ENCODE measurements at places on chromosomes 2 and 18.

DNA sequence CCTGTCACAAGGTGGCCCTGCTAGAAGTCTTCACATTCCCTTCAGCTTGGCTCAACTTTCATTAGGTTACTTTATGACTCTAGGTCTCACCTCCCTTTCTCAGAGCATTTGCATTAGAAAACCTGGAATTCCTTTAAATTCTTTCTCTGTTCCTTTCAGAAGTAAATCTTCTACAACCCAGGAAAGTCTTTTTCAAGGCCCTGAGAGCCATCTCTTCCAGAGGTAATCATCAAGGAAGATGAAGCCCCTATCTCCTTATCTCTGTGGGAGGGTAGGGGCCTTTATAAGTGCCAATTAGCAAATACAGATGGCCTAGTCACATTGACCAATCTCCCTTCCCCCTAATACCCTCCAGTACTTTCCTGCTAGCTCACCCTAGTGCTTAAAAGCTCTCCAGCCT, 848.0 kb upstream of the FAM98A start:
- no peak for DNase-seq

- no peak for DNase-seq
Measured at GRCh38 chr2:128511731-128512378, 193.2 kb upstream of the HS6ST1 start.

DNA sequence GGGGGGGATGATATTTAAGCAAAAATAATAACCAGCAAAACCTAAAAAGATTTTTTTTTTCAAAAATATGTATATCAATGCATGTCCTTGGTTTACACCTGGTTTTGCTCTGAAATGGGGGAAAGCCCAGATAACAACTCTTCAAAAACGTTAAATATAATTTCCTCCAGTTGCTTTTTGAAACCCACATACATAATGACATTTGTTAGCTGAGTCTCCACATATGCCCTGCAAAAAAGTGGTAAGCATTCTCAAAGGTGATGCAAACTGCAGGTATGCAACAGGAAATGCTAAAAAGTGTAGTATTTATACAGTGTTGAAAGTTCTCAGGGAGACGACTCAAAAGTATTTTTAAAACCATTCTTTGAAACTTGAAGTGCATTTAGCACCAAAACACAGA, 258.6 kb downstream of the ZEB2 start:
- DNase-seq = no peak

GRCh38 chr18:48819276-48819675, 131.5 kb downstream of the SMAD7 start:
- DNase-seq = peak; percentile 57

GRCh38 chr2:58304843-58305242, 63.7 kb upstream of the FANCL start:
- DNase-seq = no peak

DNA sequence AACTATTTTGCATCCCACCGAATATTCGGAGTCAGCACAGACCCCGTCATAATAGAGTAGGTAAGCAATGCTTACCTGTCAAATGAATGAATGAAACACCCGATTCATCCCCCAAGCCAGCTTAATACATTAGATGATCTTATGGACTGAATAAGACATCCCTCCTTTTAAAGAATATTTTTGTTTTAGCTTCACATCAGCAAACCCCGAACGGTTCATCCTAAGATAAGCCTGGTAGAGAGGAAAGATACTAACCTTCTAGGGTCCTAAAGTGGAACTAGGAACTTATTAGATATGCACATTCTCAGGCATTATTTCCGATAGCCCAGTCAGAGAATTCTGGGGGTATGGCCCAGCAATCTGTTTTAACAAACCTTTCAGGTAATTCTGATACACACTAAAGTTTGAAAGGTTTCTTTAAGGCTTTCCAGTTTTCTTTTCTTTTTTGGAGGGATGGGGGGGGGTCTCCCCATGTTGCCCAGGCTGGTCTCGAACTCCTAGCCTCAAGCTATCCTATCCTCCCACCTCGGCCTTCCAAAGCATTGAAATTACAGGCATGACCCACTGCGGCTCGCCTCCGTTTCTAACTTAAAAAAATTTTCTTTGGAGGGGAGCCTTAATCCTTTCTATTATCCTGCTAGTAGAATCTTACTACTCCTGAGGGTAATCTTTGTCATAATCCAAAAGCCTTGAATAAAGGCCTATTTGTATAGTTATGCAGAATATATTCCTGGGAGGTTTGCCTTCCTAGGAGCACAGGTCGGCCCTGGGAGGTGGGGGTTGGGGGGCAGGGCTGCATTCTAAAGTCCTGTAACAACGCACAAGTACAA, 1.0 kb upstream of the ACTR3 start:
- no peak for DNase-seq

GRCh38 chr2:241898463-241899270, 29.1 kb downstream of the RTP5 start:
- DNase-seq = peak; percentile 73

DNA sequence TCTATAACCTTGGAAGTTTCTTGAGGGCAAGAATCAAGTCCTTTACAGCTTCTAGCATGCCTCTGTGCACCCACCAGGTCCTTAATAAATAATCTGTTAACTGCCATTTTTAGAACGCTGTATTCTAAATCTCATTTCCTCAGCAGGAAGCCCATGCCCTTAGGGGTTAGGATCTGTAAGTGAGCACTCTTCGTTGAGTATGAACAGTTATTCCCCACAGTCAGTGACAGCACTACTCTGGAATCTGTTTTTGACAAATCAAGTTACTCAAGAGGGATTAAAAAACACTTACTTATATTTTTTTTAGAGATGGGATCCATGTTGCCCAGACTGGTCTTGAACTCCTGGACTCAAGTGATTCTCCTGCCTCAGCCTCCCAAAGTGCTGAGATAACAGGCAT, 14.6 kb downstream of the PAIP2B start:
- no peak for DNase-seq

- DNase-seq = no peak
Measured at GRCh38 chr18:21571772-21572171, 28.7 kb downstream of the ESCO1 start.

DNA sequence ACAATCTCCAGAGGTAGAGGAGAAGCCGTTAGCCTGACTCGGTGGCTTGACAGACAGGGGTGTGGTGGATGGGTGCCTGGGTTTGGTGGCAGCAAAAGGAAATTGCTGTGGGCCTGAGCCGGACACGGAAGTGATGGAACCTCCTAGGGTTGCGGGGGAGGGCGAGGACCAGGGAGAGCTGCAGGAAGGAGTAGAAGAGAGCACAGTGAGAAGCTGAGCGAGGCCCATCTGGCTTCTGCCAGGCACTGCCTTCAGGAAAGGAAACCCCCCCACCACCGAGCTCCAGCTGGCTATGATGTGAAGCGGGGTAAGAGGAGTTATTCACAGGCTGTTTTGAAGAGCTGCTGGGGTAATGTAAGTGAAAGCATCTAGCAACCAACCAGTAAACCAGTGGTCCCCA, 134.6 kb downstream of the TSN start:
- no peak for DNase-seq

DNA sequence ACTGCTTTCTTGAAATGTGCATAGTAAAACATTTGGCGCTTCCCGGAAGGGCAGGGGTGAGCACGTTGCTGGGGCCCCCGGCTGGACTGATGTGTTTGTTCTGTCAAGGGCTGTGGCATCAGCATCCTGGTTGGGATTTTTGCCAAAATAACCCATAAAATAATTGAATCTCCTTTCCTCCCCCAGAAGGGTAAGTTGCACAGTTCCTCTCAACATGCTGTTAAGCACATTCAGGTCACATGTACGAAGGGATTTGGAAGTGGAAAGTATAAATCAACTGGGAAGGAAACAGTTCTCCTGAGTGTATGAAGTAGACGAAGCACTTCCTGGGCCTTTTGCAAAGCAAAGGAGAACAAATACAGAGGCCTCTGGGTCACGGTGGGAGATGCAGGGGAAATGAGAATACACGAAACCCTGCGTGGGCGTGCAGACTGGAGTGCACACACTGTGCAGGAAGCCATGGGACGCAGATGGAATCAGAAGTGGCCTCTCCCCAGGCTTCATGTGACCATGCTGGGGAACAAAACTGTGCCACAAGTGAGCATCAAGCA, 183.9 kb downstream of the LPIN1 start:
- no peak for DNase-seq

- no peak for DNase-seq
Measured at GRCh38 chr2:48315896-48316194, 214.1 kb upstream of the STON1 start.

DNA sequence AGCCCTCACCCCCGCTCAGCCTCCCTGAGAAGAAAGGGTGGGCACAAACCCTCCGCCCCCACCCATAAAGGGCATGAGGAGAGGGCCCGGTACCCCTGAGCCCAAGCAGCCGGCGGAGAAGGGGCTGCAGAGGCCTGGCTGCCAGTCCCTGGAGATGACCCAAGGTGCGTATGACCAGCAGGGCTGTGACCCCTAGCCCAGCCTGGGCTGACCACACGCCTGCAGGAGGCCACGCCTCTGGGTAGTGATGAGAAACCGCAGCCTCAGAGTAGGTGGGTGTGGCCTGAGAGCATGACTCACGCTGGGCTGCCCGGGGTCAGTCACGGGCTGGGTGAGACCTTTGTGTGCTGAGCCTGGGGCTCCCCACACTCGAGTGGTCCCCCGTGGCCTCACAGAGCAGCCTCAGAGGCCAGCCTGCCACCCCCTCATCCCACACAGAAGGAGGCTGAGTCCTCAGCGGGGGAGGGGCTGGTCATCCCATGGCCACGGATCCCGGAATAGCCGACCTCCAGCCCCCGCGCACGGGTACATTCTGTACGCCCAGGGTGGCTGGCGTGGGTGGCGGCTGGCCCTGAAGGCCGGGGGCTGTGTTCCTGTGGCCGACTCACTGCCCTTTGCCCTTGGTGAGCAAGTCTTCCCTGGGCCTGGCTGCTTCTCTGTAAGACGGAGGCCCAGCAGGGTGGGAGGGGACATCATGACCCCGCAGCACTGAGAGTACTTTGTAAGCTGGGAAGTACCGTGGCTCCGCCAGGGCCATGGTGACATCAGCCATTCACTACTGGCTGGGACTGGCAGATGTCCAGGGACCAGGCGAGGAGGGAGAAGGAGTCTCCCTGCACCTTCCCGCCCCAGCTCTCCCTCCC, 110.8 kb upstream of the OTOS start:
- DNase-seq = peak; percentile 89

- DNase-seq = peak; percentile 79
Measured at GRCh38 chr2:121529439-121530211, 1.1 kb upstream of the RNU4ATAC start.

DNA sequence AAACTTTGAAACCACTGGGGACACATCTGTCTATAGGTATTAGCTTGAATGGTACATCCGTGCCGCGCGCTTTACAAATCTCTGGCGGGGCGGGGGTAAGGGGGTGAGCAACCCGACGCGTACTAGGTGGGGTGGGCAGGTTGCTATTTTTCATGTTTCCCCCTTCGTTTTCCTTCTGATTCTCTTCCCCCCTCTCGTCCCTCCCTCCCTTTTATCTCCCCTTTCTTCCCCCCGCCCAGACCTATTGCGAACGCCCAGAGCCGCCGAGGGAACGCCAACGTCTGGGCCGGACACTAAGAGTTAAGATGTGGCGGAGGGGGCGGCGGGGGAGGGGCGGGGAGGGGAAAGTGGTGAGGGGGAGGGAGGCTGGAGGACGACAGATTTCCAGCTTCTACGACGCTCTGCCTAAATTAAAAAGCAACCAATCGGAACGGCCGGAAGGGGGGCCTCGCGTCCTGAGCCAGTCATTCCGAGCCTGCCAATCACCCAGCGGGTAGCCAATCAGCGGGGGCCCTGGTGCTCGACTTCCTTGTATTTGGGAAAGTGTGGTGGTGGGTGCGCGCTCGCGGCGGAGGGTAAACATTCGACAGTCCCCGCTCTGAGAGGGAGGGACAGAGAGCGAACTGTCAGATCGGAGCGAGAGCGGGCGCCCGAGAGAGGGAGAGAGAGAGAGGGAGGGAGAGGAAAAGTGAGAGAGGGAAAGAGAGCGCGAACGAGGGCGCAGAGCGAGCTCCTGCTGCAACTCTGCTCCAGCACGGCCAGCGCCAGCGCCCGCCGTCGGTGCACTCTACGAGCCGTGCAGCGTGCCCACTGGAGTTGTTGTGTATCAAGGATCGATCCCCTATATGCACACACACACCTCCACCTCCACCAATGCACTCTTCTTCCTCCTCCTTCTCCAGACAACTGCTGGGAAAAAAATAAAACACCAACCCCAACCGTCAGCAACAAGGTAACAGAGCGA, at the start of gene POU3F3:
Gene POU3F3, plus strand, starts transcription at position 582 of the 964 bp plus-strand sequence. CDS start 1,396 bp downstream, outside the sequence.
- DNase-seq = no peak

DNA sequence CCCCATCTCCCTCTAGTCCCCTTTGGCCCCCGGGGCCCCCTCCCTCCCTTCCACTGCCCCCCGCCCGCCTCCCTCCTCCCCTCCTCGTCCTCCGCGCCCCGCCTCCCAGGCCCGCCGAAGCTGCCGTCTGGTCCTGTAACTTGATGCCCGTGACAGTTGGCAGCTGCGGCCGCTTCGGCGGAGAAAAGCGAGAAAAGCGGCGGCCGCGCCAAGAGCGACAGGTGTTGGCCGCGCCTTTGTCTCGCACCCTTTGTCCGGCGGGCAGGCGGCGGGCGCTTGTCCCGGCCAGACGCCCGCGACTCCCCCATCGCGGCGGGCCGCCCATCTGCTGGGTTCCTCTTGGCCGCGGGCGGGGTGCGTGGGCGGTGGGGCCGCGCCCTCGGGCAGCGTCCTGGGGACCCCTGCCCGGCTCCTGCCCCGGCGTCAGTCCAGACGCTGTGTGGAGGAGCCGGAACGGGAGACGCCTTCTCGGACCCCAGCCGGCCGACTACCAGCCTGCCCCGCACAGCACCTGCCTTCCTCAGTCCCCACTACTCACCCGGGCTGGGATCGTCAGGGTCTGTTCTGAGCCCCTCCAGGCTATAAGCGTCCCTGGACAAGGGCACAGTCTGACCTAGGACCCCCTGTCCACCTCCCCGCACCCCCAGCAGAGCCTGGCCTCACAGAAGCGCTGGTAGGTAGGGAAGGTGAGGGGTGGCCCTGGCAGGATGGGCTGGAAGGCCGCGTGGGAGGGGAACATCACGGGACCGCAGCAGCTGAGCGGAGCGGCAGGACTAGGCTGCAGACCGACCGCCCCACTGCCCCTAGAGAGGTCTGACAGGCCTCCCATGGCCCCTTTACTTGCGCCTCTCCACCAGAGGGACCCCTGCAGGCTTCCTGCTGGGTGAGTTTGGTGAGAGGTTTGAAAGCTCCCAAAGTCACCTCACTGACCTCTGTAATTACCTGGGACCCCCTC, 1.2 kb upstream of the HES6 start:
- DNase-seq = no peak

GRCh38 chr18:79386547-79386946, 9.2 kb upstream of the NFATC1 start:
- peak; percentile 58 for DNase-seq

DNA sequence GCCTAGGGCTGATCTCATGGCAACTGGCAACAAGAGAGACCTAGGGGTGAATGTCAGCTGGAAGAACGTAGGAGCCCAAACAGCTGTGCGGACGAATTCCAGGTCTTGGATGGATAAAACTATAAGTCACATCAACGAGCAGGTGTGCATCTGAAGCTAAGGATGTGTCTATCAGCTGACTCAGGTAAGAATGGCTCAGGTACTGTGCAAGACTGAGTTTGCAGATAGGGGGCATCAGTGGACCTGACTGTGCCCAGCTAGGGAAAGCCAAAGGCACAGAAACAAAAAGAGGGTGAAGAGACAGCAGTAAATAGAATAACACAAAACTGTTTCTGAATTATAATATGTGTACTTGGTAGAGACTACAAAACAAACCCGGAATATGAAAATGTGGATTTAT, 357.3 kb downstream of the ZEB2 start:
- DNase-seq = no peak

Measured in cardiac septum (tissue), 1 donor.